ENCODE measurements at places on chromosomes 12 and 14.

GRCh38 chr14:50320283-50320682 is 8.2 kb downstream of the DMAC2L start:
- DNase-seq, result no peak

- DNase-seq, result no peak
Measured at GRCh38 chr12:14514946-14515345, 52.7 kb downstream of the PLBD1 start.

- DNase-seq, result no peak
Measured at GRCh38 chr14:61183196-61183885, 97.8 kb downstream of the TMEM30B start.

DNA sequence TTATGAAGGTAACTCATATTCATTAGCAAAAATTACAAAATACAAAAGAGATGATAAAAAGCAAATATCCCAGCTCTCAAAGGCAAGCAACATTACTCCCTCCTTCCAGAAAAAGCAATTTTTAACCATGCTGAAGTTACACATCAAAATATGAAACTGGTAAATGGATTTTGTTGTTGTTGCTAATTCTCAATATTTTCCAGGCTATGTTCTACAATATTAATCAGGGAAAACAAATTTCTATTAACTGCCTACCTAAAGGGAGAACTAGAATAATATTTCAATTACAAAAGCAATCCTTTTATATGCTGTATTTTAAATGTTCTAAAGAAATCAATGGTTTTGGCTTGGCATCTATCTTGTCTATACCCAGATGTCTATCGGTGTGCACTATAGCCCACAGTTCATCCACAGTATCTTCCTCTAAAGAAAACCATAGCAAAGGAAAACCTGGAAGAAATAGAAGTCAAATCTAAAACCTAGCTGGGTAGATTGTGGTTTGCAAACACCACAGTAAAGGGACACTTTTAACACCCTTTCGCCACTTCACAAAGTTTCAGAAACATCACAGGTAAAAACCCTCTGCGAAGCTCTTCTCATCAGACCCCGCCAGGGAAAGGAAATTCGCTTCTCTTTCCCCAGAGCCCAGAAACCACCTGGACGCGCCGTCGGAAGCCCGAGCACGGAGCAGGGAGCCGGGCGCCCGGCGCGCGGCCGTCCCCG is 32.0 kb downstream of the TC2N start:
- no peak for DNase-seq

DNA sequence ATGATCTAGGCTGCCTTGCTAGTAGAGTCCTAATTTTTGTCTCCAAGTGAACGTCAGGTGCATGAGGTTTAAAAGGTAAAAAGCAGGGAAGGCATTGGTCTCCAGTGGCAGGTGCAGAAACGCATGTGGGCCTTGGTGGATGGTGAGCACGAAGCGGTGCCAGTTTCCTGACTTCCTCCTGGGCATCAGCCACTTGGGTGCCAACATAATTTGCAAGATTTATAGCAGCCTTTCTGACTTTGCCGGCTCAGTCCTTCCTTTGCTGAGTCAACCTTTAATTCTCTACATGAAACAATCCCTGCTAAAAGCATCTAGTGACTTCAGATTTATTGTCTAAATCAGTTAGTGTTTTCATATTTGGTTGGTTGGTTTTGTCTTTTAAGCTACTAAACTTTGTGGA is 355.7 kb upstream of the TMEM132C start:
- DNase-seq, result no peak

- DNase-seq, result no peak
Measured at GRCh38 chr12:104136577-104136976, 1.4 kb downstream of the NFYB start.

DNA sequence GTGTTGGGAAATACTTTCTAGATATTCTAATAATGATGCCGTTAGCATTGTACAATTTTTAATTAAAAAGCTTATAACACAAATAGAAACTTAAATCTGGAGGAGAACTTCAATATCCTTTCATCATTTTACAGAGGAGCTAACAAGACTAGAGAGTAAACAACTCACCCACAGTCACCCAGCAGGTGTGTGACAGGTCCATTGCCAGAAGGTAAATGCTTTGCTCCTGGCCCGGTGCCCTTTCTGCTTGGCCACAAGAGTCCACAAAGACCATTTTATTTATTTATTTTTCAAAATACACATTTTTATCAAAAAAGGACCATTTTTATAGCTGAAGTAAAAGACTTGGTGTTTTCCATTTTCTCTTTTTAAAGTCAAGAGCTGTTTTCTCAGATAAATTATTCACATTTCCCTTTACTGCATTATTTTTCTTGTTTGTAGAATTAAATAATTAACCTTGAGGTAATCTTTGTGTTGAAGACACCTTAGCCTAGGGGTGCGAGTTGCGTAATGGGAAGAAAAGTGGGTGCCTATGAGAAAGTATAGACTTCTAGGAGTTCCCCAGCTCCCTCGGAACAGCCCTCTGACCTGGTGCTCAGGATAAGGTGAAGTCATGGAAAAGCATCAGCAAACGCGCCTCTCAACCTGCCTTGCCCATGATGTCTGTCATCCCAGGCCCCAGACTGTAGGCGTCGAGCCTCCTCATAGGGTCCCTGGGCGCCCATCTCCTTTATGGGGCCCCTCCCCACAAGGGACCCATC is 26.3 kb upstream of the AMIGO2 start:
- DNase-seq, result no peak

GRCh38 chr14:94945615-94946014 is 175.7 kb upstream of the GSC start:
- DNase-seq, result no peak

GRCh38 chr12:54983536-54984101 is 943 bp downstream of the TESPA1 start:
- DNase-seq, result no peak

DNA sequence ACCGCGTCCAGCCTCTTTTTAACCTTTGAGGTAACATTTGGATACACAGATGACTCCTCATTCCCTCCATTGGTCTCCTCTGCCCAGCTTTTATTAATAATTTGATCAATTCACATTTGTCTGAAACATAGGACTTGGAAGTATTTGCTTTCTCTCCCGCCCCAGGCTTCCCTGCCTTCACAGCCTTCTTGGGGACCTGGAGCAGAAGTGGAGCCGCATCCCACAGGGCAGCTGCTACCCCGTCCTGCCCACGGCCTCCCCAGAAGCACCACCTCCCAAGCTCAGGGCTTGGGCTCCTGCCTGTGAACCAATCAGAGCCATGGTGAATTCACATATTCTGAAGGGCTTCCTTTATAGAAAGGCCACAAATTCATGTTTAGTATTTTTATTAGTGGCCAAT is 97.6 kb downstream of the PIWIL1 start:
- DNase-seq, result no peak

GRCh38 chr12:31325877-31326631 is at the start of gene SINHCAF:
Gene SINHCAF, minus strand, starts transcription at chr12:31326150. Its CDS starts 27,946 bp downstream, at chr12:31298204.
- peak; percentile 93 for DNase-seq

- no peak for DNase-seq
Measured at GRCh38 chr12:113403435-113404415, at the start of gene SDS. Gene SDS, minus strand, starts transcription at chr12:113403887. Its CDS starts 4,179 bp downstream, at chr12:113399708.

GRCh38 chr12:7151532-7151931 is 21.4 kb downstream of the CLSTN3 start:
- DNase-seq, result no peak

GRCh38 chr14:65993103-65993502 is 493.1 kb upstream of the CCDC196 start:
- DNase-seq, result no peak

- DNase-seq, result no peak
Measured at GRCh38 chr14:42629553-42629952, 1022.9 kb downstream of the LRFN5 start.

GRCh38 chr12:52004042-52004648 is 2.6 kb upstream of the TAMALIN start:
- DNase-seq, result no peak

GRCh38 chr14:53958628-53959027 is 2.0 kb upstream of the BMP4 start:
- no peak for DNase-seq

GRCh38 chr12:49767333-49767732 is 26.0 kb downstream of the TMBIM6 start:
- no peak for DNase-seq

DNA sequence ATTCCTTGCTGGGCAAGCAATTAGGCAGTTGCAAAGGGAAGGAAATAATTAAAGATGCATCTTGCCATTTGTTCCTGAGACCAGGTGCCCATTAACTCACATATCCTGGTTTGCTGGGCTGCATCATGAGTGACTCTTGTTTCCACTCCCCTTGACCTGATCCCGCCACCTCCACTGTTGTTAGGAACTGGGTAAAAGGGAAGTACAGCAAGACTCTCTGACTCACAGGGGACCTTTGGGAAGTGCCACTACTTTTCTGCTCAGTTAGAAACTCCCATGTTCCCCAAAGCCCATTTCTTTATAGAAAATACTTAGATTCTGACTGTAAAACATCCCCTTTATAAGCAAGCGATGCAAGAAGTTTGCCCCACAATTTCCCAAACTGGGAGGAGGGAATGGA is 186.0 kb upstream of the BCL2L14 start:
- no peak for DNase-seq

Data from retinal pigment epithelial cell (primary cell).